Activated CD4-positive, alpha-beta T cell treated with anti-CD3 and anti-CD28 coated beads for 36 hours (primary cell): ENCODE measurements at places on chromosomes 7 and 10.

- DNase-seq, result no peak
These were observed 921.5 kb downstream of the NRG3 start for GRCh38 chr10:82796510-82796909.

DNA sequence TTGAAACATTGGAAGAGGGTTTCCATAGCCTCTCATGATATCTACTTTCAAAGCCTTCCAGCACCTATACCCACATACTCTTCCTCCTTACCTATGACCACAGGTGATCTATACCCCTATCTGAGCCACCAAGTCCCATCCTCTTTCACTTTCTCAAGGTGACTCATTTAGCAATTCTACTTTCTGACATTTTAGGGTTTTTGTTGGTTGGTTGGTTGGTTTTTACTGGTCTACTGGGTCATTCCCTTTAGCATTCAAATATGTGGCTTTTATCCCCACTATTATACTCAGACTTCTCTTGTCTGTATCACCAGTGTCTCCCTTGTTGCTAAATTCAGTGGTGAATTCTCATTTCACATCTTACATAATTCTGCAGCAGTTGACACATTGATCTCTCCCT, 130.4 kb upstream of the STEAP4 start:
- no peak for DNase-seq

DNA sequence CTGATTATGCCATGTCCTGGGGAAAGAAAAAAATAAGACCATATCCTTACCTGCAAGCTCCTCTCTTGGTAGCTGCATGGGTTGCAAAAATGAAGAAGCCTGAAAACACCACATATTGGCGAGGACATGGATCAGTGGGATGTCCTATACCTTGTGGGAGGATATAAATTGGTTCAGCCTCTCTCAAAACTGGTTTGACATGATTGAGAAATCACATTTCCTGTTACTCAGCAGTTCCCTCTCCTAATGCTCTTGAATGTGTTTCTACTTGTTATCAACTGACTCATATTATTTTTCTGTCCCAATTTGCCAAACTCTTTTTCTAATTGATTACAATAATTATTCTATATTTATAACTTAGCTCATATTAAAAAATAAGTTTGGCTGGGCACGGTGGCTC, 380.2 kb downstream of the EXOC4 start:
- no peak for DNase-seq

GRCh38 chr7:54679490-54679817, 79.6 kb downstream of the SEC61G start:
- DNase-seq, result no peak

DNA sequence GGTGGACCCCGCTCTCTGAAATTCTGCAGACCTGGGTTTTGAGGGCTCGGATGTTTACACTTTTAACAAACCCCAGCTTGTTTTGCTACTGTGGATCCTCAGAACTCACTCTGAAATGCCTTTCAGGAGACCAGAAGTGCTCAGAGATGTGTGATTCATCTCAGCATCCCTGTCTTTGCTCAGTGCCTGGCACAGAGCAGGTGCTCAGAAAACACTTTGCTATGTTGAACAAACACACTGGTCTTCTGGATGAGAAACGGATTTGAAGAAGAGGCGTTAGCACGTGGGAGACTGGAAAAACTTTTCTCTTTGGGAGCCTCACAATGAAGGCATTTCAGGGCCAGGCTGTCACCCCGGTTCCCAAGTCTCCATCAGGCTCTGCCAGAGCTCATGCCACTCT, 53.3 kb downstream of the SH3PXD2A start:
- no peak for DNase-seq

DNA sequence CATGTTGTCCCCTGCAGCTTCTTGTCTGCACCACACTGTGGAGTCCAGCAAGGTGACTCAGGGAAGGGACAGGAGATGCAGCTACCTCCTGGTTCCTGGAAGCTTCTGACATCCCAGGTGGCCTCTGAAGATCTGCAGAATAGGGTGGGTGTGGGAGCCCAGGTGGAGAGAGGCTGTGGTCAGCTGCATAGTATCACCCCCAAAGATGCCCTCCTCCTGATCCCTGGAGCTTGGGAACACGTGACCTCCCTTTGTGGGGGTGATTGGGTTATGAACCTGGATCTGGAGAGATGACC, 25.4 kb downstream of the CALML3 start:
- no peak for DNase-seq

DNA sequence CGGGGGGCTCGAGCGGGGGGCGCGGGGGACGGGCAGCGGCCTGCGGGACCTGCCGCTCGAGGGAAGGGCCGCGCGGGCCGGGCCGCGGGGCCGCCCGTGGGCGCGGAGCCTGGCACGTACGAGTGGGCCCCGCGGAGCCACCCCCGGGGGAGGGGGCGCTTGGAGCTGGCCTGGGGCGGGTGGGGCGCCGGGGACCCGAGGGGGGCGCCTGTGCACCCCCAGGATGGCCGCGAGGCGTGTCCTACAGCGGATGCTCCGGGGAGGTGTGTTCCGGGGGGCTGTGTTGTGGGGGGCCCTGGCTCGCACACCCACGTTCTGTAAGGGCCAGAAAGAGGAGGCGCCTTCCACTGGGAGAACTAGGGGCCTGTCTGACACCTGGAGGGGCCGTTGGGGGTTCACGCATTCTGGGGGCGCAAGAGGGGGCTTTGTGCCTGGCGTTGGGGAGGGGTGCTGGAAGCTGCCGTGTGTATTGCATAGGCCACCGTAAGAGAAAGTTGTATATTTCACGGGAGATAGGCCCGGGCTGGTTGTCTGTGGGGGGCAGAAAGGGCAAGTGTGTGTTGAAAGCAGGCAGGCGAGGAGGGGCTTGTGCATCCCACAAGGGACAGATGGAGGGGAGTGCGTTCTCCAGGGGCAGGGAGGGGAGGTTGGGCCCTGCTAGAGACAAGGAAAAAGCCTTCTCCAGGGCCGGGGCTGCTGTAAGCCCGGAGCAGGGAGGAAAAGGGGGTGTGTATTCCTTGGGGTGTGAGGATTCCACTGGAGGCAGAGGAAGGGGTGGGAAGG, 663 bp downstream of the VPS37D start:
- no peak for DNase-seq

- DNase-seq, result no peak
These were observed 4.9 kb downstream of the TMEM130 start for GRCh38 chr7:98864731-98865453.

DNA sequence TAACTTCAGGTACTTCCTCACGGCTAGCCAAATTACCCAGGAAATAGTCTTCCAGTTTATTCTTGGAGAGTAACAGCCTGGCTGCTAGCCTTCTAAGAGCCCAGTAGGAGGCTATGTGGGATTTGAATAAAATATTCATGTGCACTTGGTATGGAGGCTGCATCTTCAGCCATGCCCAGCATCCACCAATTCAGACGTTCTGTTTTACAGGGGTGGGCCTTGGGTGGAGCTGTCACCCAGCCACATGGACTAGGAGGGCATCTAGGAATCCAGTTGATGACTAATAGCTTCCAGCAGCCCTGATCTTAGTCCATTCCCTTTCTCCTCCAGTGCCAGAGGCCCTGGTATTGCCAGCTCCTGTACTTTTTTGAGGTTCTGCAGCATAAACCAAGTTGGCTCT, 66.3 kb upstream of the ZRANB1 start:
- no peak for DNase-seq

DNA sequence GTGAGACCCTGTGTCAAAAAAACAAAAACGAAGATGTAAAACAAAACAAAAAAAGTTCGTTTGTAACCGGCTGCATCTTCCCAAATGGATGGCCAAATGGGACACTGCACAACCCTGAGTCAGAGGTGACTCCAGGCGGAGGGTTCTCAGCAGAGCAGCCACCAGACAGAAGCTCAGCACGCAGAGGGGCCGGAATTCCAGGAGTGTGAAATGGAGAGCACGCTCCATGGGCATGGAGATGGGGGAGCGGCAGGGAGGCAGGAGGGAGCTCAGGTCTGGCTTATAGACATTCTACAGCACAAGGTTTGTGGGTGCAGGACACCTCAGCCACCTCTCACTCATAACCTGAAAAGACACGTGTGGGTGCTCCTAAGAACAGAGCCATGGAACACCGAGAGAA, 227.0 kb downstream of the MAD1L1 start:
- no peak for DNase-seq

GRCh38 chr7:45459476-45459875, 114.7 kb upstream of the ADCY1 start:
- no peak for DNase-seq

DNA sequence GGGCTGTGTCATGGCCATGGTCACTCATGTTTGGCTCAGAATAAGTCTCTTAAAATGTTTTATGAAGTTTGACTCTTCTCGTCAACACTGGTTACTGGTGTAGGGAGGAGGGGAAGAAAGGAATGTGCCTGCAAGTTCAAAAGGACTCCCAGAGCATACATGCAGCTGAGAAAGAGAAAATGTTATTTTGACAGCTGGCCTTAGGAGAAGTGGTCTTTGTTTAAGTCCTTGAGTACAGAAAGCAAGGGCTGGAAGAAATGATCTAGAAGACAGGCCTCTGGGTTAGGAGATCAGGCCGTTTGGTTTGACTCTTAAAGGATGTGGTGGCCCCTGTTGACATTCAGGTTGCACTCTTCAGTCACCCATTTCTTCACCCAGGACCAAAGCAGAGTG, 245.5 kb downstream of the REEP3 start:
- DNase-seq, result no peak
